Hair follicular keratinocyte (primary cell): ENCODE measurements at places on chromosomes 12 and 14. TPM values are rescaled to one million over a fixed set of nuclear protein-coding genes. Genes with fewer than 3 reads are reported as not detected.

The CD27 gene
- total RNA-seq, result not detected in 2 replicates

The CIDEB gene
- total RNA-seq, result 3.2 and 4.1 TPM in 2 replicates

The TTC9 gene
- total RNA-seq, result 0.23 and 0.46 TPM in 2 replicates

The BMP4 gene
- total RNA-seq, result 0.91 TPM in 1 of 2 replicates, not detected in the other

The SLC25A47 gene
- not detected in 2 replicates for total RNA-seq
